ENCODE measurements at places on chromosomes 4 and X.

DNA sequence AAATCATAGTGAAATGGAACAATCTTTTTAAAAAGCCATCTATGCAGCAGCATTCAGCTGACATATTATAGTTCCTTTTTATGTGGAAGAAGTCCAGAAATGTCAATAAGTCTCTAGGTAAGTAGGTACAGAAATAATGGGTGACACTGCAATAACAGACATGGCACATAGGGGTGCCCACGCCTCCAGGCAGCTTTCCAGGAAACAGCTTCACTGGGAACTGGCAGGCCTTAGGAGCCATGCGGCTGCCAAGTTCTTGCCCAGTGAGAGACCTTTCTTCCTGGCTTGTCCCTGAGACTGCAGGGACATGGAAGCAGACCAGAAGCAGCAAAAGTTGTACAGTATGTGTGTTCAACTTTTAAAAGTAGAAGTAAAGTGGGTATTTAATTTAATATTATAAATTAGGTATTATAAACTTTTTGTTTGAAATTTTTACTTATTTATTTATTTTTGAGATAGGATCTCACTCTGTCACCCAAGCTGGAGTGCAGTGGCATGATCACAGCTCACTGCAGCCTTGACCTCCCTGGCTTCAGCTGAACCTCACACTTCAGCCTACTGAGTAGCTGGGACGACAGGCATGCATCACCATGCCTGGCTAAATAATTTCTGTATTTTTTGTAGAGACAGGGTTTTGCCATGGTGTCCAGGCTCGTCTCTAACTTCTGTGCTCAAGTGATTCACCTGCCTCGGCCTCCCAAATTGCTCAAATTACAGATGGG is 12.1 kb upstream of the ETNPPL start:
- no peak for DNase-seq

GRCh38 chr4:153509724-153510123 is 43.6 kb downstream of the TMEM131L start:
- peak; percentile 8 for DNase-seq

GRCh38 chrX:115393271-115393670 is 103.8 kb downstream of the LUZP4 start:
- DNase-seq = no peak

DNA sequence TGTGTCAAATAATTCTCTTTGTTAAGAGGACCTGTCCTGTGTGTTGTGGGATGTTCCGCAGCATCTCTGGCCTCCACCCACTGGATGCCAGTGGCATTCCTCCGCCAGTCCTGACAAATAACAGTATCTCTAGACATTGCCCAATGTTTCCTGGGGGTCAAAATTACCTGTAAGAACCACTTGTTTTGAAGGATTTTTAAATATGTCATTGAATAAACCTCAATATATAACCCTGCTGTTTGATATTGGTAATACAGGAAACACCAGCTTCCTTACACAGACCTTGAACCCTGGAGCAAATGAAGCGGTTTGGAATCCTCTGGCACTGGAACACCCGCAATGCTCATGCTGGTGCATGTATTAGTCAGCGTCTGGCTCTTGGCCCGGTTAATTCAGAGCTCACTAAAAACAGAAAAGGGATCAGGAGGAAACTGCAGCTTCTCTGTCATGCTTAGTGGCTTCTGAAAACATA is 101.3 kb downstream of the TBL1X start:
- DNase-seq = no peak

DNA sequence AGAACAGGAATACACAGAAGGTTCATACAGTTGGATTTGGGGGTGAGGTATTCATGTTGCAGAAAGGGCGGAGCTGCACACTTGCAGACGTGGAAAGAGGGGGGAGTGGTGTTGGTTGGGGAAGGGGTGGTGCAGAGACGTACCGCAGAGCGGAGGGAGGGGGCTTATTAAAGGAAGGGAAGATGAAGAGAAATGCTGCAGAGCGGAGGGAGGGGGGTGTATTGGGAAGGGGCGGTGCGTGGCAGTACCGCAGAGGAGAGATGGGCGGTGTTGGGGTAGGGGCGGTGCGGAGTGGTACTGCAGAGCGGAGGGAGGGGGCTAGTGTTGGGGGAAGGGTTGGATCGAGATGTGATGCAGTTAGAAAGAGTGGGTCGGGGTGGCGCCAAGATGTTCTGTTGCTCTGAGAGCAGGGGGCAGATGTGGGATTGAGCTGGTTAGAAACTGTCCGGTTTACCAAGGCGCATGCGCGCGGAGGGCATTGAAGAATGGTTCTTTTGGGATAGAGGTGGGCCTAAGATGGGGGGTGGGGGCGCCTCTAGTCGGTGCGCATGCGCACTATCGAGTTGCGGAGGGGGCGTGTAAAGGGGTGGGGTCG is 900 bp downstream of the TRO start:
- peak; percentile 43 for DNase-seq

- DNase-seq = no peak
Observed at GRCh38 chr4:138112389-138112788, 129.8 kb downstream of the SLC7A11 start.

DNA sequence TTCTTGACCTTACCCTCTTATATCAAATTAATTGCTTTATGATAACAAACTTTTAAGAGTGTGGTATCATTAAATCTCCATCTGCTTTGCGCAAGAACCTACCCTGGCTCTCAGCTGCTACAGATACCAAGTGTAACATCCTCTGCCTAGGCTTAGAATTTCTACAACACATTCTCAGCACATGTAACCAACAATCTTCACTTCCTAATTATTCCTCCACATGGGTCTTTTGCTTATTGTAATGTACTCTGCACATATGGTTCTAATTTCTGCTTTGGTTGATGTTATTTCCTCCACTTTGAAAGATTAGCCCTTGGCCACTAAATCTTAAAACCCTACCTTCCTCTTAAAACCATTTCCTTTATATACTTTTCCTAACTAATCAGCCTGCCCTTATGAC is 242.4 kb downstream of the ARHGAP24 start:
- DNase-seq = no peak

- DNase-seq = no peak
Observed at GRCh38 chr4:102345795-102346100, 466 bp upstream of the SLC39A8 start.

GRCh38 chrX:6666624-6667023 is 131.7 kb upstream of the VCX3A start:
- no peak for DNase-seq

DNA sequence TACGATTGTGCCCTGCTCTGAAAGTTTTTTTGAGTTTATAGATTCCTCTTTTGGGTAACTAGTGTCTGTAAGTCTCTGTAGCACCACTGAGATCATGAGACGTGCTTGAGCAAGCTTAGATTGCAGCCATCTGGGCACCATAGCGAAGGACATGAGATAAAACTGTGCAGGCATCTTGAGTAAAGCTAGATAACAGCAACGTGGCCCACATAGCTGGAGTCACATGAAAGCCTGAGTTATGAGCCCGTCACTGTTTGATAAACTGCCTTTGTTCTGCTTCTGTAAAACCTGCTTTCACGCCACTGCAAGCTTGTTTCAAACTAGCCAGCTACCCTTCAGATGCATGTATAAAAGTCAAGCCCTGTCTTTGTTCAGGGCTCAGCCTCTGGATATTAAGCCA is 359.1 kb upstream of the CXorf51A start:
- DNase-seq = no peak

DNA sequence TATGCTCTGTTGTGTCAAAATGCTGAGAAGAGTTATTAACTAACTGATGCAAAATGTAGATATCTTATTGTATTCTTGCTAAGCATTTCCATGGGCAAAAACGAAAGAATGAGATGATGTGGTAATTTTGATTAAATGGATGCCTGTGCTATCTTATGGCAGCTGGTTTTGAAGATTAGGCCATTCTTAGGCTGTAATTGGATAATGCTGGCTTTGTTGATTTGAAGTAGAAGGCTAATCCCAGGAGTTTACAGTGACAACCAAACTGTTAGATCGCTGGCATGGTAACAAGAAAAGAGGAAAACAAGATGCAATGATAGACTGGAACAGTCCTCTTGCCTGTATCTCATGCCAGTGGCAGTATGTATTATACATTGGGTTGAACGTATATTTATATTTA is 74.1 kb upstream of the WDR44 start:
- no peak for DNase-seq

DNA sequence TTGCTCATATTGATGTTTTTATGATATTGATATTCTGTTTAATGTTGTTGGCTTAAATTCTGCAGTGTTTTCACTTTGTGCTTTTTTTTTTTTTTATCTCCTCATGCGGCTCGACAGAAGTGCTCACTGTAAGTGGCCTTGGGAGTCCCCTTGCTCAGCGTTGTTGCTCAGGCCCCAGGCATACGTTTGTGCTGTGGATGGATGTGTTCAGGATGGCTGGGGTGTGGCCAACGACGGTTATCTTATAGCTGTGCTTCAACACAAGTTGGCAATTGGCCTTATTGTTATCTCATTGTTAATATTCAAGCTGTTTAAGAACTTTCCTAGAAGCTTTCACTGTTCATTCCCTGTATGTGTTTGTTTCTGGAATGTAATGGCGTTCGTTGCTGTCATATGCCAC is 36.4 kb upstream of the CLCN4 start:
- DNase-seq = no peak

DNA sequence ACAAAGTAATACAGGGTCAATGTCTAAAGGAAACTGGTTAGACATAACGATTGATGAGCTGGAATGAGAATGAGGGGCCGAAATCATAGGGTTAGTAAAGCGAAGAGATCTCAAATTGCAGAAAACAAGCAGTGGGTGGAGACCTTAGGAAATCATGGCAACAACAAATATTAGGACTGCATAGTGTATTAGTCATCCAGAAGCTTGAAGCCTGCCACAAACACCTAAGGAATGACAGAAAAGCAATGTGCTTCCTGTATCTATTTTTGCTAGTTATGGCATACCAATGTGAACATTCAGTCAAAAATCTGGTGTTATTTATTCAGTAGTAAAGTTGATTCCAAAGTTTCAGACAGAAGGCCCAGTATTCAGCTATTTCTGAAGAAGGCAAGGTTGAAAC is 410.9 kb upstream of the CT83 start:
- no peak for DNase-seq

GRCh38 chr4:77795326-77795725 is 23.8 kb downstream of the CNOT6L start:
- DNase-seq = no peak

DNA sequence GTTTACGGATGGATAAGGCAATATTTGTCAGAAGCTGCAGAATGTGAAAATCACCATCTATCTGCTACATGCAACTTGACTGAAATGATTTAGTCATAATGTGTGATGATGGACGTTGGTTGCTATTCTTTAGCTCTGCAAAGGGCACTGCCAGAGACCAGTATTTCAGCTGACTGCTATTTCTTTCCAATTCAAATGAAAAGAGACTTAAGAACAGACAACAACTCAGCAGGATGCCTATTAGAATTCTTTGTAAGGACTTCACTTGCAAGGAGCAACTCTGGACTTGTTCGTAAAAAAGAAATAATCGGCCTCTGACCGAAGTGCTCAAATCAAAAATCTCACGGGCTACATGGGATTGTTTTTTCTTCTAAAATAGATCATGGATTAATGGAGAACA is 262.7 kb downstream of the DHX15 start:
- DNase-seq = no peak

GRCh38 chr4:183541010-183541751 is 36.3 kb downstream of the ING2 start:
- DNase-seq = no peak

DNA sequence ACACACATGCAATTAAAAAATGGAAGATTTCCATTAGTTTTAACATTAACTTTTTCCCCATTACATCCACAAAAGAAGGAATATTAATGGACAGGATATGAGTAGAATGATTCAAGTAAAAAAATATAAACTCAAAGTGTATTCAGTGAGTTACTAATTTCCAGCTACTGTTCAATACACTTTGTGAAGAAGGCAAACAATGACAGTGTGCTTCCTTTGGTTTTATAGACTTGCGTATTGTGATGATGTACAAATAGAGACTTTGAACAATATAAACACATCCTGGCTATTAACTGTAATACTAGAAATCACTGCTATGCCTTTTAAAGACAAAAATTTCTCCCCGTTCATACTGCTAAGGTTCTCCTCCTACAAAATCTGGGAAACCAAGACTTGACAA is 171.4 kb downstream of the ASB9 start:
- DNase-seq = no peak

- DNase-seq = no peak
Observed at GRCh38 chr4:184845367-184846021, 19.7 kb upstream of the ACSL1 start.

DNA sequence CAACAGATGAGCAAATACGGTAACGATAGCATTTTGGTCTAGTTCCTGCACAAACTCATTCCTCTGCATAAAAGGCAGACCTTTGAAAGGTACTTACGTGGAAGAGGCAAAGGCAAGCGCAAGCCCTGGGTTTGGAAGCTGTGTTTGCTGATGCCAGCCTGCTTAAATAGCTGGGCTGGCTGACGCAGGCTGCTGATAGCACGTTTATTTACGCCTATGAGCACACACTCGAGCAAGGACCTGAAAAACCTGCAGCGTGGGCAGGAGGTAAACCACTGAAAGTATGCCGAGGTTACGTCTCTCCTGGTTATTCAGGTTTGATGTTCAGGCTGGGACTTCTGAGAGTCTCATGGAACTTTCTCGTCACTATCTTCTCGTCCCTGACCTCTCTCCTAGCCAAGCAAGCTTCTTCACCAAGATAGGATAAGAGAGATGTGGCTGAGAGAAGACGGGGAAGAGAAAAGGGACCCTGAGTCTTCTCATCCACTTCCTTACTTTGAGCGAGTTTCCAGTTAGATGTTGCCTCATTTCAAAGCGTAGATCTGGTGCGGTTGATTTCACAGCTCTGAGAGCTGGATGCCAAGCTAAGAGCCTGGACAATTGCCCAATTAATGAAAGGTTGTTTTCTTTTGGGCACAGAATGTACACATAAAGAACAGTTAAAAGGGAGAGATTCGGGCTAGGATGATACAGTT is at the start of gene HOPX:
Gene HOPX (minus strand): TSS at position 139 of the 695 bp plus-strand sequence. CDS start 23,480 bp downstream, outside the sequence.
- peak; percentile 67 for DNase-seq

- no peak for DNase-seq
Observed at GRCh38 chrX:45198301-45198700, 2.4 kb downstream of the DIPK2B start.
